ENCODE measurements at places on chromosomes 6 and 20. TPM values are rescaled to one million over a fixed set of nuclear protein-coding genes. Genes with fewer than 3 reads are reported as not detected.

DNA sequence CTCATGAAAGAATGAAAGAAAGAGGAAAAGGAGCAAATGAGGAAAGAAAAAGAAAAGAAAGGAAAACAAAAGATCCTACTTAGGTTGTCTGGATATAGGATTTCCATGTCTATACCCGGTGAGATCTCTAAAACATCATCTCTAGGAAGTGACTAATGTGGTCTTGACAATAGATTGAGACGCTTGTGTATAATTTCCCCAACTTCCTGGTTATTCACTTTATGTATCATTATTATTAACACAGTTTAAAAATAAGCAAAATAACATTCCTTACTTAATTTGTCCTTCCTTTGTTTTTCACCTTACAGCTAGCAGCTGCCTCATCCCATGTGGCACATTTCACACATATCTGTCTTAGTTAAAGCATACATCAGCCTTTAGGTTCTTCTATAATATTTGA is 27.0 kb downstream of the LAMA4 start:
- DNase-seq = no peak

DNA sequence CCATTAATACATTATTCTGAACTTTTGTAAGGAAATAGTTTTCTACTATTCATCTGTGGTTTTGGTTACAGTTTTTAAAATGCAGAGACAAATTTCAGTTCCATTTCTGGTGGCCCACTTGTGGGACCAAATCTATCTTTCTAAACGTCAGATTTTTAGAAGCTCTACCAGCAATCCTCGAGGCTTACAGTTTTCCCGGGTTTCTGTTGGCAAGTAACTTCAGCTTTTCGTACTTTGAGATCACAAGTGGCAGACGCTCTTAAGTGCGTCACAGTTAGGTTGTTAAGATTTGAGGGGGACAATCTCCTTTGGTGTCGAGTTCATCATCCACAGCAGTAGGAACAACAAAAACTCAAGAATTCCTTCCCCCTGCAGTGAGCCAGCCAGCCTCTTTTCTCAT is 60.0 kb downstream of the JARID2 start:
- DNase-seq = no peak

DNA sequence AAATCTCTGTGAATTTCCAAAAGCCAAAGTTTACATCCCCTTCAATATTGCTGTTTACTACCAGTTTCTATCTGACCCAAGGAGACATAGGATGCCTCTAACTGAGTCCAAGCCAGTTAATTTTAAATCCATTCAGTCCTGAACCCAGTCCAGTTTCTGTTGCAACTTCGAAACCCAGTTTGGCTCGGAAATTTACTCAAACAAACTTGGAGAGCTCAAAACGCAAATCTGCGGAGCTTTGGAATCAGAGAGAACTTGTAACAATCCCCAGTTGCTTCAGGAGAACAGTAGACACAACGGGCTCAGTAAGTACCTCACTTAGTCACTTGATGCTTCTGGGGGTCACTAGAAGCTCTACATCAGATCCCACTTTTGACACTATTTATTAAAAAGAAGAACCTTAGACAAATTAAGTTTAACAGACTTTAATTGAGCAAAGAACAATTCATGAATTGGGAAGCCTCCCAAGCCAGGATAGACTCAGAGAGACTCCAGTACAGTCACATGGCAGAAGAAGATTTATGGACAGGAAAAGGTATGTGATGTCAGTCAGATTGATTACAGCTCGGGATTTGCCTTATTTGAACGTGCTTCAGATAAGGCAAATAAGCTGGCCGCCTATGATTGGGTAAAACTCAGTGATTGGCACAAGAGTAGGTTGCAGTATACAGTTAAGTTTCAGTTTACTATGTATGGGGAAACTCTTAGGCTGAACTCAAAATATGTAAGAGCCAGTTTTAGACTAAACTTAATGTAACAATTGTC is 118.0 kb downstream of the RFPL4B start:
- DNase-seq = no peak

CAGE1 gene
- 0.60 TPM for total RNA-seq

- no peak for DNase-seq
Measured at GRCh38 chr20:20488388-20488787, 120.5 kb downstream of the INSM1 start.

DNA sequence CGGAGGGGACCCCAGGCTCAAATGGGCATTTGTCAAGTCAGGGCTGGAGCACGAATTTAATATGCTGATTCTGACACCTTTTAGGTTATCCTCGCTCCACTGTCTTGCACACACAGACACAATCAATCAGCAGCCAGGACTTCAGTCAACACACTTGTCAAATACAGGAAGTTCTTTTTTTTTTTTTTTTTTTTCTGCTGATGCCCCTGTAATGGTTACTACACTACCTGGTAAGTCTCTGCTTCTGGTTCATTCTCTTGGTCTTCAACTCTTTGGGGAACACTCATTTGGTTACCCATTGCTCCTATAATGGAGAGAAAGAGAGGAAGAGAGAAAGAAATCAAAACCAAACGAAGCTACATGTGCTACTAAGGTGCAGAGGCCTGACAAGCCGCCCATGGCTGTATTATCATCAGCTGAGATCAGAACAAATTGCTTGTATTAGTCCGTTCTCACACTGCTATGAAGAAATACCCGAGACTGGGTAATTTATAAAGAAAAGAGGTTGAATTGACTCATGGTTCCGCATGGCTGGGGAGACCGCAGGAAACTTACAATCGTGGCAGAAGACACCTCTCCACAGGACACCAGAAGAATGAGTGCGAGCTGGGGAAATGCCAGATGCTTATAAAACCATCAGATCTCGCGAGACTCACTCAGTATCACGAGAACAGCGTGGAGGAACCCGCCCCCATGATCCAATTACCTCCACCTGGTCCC is 11.8 kb downstream of the BCAS1 start:
- no peak for DNase-seq

DNA sequence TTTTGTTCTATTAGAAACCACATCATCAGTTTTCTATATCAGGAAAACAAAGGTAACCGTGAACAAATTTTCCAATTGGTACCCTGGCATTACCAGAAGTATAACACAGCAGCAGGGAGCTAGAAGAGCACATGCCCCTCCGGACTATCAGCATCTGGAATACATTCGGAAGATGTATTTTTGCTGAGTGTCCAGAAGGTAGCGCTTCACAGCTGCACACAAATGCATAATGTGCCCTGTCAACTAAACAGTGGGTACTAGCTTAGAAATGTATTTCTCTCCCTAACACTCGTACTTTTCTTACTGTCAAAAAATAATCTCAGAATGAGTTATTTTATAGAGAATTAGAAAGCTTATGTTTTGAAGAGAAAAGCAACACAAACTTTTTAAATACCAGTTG is 77.6 kb downstream of the HUS1B start:
- DNase-seq = no peak

GRCh38 chr6:123904228-123904627 is 100.6 kb downstream of the NKAIN2 start:
- DNase-seq = no peak

SCGN gene
- not detected for total RNA-seq

DNA sequence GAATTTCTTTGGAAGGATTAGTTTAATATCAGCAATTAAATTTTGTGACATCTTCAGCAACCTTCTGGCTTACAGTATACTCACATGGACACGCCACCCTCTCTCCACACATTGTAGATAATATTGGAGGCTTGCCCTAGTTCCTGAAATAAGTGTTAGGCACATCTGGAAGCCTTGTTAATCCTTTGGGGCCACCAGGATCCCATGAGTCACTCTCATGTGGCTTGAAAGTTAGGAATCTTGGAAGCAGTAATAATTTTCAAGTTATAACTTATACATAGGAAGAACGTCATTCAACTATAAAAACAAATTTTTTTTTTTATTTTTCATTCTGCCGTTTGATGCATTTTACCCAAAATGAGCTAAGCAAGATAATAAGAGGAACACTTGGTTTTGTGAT is 20.5 kb downstream of the LAMA4 start:
- DNase-seq = no peak

NCOA7 gene
- total RNA-seq = 49.5 TPM

- no peak for DNase-seq
Measured at GRCh38 chr6:122736163-122736562, 43.4 kb upstream of the FABP7 start.

DNA sequence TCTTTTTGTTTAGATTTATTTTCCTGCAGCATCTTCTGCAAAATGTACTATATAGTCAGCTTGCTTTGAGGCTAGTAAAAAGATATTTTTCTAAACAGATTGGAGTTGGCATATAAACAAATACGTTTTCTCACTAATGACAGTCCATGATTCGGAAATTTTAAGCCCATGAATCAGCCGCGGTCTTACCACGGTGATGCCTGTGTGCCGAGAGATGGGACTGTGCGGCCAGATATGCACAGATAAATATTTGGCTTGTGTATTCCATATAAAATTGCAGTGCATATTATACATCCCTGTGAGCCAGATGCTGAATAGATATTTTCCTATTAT is 3.2 kb downstream of the FOXC1 start:
- no peak for DNase-seq

DNA sequence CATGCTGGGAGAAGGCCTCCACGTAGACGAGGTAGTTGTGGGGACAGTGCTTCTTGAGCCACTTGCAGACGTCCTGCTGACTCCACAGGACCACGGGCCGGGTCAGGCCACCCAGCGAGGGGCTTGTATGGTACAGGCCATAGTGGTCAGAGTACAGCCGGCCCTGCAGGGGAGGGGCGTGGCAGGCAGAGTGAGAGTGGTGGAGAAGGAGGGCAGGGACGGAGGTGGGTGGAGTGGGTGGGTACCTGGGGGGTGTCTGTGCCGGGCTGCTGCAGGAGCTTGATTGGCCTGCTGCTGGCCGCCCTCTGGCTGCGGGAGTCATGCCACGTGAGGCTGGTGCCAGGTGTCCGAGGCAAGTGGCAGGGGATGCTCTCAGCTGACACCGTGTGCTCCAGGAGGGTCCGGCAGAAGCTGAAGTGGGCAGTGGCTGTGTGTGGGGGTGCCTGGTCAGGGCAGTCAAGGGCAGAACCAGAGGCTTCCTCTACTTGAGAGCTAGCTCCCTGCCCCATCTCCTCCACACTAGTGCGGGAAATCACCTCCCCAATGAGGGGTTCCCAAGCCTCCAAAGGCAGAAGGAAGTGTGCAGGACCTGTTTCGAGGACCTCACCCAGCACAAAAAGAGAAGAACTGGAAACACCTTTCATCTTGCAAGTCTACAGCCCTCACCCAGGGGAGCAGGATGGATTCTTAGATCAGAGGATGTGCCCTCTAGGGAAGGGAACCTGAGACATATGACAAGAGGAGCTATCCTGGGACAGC is 2.3 kb downstream of the SAMD10 start:
- no peak for DNase-seq

DNA sequence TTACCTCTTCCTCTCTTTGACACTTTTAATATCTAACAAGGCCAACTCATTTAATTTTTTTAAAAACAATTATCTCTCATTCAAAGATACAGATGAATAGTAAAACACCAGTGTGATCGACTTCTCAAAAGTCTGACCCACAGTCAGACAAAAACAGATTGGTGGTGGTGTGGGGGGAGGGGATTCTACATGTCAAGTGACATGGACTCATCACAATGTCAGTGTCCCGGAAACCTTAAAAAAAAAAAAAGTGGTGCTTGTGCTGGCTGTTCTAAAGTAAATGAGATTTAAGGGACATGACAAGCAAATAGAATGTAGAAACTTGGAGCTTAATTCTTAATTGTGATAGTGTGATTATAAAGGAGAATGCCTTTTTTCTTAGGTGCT is 16.3 kb upstream of the RFPL4B start:
- DNase-seq = no peak

MAP7 gene
- total RNA-seq = 0.26 TPM

DNA sequence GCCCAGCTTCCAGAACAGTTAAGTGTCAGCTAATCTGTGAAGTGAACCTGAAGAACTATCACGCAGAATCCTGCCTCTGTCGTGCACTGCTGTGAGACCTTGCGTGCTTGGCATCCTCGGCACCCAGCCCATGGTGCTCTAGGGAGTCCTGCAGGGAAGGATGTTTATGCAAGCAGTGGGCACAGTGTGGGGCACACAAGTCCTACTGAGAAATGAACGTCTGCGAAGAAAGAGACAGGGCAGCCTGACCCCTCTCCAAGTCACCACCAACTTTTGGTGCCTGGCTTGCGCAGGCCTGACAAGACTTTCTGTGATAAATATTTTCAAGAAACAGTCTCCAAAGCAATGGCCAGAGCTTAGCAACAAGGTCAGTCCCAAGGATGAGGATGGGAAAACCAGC is 68.0 kb downstream of the MYH7B start:
- no peak for DNase-seq

DNA sequence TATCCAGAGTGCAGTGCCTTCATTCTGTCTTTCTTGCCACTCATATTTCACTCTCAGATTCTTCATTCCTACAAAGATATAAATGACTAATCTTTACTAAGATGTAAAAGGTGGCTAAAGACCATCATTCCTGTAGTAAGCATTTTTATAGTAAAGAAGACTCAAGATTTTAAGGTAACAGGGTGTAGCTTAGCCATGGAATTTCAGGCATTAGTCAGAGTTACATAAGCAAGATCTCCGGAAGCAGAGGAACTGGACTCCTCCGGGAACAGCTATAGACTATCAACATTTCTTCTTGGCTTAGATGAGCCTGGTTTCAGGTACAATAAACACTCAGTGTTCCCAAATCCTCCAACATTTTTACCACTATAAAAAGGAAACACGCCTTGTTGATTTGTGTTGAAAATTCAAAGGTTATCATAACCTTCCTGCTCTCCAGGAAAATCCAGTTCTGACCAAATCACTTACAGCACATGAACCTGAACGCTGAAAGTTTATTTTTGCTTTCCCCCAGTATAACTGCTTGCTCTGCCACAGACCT is 23.7 kb downstream of the SERPINB1 start:
- DNase-seq = no peak

DNA sequence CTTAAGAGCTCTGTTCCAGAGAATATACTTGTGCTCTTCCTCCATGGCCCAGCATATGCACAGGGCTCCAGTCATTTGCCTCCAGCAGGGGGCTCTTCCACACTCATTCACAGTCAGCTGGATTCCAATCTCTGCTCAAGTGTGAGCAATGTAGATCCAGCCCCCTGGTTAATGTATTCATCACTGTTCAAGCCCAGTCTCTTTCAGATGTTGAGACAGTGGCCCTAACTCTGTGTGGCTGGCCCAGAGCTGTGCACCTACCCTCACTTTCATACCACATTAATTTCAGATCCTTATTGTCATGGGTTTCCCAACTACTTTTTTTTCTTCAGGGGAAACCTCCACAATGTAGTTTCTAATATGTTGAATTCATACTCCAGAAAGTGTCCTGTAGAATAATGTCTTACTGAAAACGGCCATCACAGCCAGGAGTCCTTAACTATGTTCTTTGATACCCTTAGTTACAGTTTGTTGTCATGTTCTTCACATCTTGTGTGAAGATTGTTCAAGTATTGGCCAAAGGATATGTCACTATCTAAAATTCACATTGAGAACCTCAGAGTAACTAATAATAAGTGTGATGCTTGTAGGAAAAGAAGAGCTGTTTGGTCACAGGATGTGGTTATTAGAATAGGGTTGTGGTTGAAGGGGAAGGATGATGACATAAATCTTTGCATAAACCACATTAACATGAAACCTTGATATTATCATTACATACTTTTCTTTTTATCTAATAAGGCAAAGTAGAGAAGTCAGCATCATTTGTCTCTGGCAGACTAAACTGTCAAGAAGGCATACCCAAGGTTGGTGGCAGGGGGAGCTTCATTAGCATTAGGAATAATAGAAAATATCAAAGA is 14.4 kb upstream of the HLA-DQA1 start:
- peak; percentile 13 for DNase-seq

DUSP15 gene
- not detected for total RNA-seq

CASS4 gene
- 7.1 TPM for total RNA-seq

Measured in T-helper 17 cell (primary cell).